ENCODE measurements at places on chromosomes 7 and 10.

GRCh38 chr7:121187222-121187621 lies 141.6 kb upstream of the WNT16 start:
- DNase-seq, result no peak

GRCh38 chr10:71899665-71900412 lies 48.8 kb upstream of the PSAP start:
- no peak for DNase-seq

GRCh38 chr7:120583899-120584586 lies 273.9 kb downstream of the TSPAN12 start:
- no peak for DNase-seq

DNA sequence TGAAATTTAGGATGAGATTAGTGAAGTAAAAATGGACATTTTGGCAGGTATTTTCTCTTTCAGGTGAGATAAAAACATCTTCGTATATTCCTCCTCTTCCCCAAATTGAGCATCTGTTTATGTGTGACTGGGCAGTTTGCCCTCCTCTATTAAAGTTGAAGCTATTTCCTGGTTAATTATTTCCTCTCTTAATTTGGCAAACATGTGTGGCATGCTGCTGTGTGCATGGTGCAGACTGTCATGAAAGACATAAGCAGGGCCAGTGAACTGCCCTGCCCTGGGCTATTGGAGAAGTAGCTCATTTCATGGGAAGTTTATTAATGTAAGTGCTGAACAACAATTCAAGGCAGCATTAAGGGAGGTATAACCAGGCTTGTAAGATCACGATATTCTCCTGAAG lies 52.6 kb downstream of the EVX1 start:
- no peak for DNase-seq

- no peak for DNase-seq
These were observed 27.4 kb downstream of the UCMA start for GRCh38 chr10:13206546-13207443.

GRCh38 chr10:76036111-76036940 lies 604.9 kb downstream of the LRMDA start:
- DNase-seq, result peak; percentile 61

GRCh38 chr7:132290021-132290420 lies 286.2 kb downstream of the PLXNA4 start:
- DNase-seq, result no peak

DNA sequence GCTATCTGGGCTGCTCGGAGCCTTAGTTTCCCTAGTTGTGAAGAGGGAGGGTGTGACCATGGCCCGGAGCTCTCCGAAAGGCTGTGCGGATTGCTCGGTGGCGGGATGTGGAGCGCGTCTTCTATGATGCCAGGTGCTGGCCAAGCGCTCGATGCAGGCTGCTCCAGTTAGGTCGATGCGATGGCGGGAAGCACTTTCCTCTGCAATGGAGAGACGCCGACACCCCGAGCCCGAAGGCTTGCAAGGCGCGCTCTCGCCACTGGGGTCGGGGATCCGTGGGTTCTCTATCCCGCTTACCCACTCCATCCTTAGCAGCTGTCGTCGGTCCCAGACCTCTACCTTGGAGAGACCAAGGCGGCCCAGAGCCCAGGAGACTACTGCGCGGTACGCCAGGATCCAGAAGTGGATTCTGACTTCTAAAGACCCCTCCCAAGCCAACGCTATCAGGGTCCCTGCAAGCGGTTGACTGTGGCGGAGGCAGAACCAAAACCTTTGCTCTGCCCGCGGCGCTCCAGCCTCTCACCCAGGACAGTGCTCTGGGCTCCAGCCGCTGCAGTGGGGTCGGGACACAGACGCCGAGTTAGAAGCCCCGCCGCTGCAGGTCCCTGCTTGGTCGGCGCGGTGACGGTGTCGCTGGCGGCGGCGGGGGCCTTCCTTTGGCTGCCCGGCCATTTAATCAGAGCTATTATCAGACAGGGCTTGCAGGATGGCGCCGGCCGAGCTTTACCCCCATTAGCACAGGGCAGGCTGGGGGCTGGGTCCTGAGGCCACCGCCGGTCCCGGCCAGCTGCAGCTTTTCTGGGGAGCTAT lies 7.8 kb upstream of the TBX20 start:
- DNase-seq, result peak; percentile 25

DNA sequence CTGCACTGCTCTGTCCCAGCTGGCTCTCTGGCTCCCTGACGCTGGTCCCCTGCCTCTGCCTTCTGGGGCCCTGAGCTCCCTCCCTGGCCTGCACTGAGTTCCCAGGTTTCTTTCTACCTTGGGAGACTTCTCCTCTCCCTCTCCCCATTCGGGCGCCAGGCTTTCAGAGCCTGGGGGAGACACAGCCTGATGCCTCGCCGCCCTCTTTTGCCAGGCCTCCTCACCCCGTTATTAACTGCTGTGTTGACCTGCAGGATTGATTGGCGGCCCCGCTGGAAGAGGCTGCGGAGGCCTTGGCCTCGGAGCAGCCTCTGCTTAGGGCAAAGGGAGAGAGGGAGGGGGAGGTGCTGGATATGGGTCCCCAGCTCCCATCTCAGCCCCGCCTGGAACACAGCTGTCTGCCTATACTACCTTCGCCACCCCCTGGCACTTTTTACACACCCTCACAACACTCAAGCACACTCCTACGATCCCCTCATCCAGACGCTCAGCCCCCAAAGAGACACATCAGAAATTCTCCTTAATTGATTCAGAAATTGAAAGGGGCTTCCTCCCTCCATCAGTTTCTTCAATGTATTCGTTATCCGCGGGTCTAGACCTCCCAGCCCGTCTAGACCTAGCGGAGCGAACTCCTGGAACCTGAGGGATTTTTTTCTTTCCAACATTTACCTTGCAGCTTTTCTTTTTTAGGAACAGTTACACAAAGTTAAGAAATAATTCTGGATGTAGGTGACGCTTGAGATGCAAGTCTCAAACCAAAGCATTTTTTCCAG lies 7.1 kb upstream of the PAX2 start:
- DNase-seq, result no peak

- no peak for DNase-seq
These were observed 332.7 kb upstream of the PFKP start for GRCh38 chr10:2734603-2735002.

DNA sequence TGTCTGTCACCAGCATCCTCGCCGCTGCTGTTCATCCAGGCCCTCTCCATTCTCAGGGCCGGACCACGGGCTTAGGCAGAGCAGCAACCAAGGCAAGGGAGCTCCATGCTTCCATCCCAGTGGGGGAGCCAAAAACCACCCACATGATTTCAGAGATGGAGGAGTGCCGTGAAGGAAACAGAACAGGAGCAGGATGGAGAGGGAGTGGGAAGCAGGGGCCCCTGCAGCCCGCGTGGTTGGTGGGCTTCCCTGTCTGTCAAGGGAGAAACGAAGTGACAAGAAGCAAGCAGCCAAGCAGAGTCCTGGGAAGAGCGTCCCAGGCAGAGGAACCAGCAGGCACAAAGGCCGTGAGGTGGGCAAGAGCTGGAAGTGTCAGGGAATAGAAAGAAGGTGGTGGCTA lies 95.7 kb downstream of the SLIT1 start:
- DNase-seq, result no peak

- peak; percentile 88 for DNase-seq
These were observed 52.3 kb upstream of the DGKI start for GRCh38 chr7:137898839-137899721.

GRCh38 chr10:119177708-119178371 lies 772 bp downstream of the PRDX3 start:
- peak; percentile 58 for DNase-seq

GRCh38 chr7:106279425-106280197 lies 5.2 kb downstream of the NAMPT start:
- DNase-seq, result peak; percentile 57

DNA sequence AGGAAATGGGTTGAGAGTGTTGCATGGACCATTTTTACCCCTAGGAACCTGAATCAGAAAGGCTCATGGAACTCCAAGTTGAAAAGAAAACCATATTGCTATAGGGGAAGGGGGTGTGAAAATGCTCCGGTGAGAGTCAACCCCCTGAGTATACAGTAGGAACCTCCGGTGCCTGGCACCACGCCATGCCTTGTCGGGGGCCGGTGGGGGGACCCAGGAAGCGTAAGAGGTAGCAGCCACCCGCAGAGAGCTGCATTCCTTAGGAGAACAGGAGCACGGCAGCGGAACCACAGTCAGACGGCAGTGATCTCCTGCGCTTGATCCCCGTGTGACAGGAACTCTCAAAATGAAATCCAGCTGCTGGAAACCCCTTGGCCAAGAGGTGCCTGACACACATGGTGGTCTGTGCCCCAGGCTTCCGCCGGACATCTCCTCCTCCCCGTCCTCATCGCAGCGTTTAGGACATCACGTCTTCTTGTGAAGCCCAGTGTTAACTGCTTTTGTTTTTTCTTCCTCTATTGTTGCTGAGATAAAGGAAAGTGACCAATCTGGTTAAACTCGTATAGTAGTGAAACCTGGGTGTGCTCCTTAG lies 186.8 kb downstream of the CELF2 start:
- DNase-seq, result no peak

- no peak for DNase-seq
These were observed 86.4 kb upstream of the KIF5B start for GRCh38 chr10:32142646-32143045.

DNA sequence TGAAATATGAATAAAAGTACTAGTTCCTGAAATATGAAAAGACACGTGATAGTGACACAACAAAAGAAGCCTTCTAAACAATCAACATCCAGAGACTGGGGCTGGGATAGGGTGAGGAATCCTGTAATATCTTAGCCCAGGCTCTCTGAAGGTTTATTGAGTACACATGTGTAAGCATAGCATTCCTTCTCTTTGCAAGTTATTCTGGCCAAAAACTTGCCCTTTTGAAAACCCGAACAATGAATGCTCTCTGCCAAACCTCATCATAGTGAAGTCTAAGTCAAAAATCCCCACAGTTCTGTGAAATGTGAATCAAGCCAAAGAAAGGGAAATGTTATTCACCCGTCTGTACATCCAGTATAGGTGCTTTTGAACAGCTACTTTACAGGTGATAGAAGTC lies 11.6 kb downstream of the SEMA3D start:
- DNase-seq, result no peak

All from activated CD4-positive, alpha-beta T cell treated with anti-CD3 and anti-CD28 coated beads for 48 hours (primary cell).